ENCODE measurements at places on chromosomes 7 and 10. TPM values are rescaled to one million over a fixed set of nuclear protein-coding genes. Genes with fewer than 3 reads are reported as not detected.

Gene ARF5
- 136 TPM for total RNA-seq

Gene FAM3C
- total RNA-seq = 12.2 TPM

Gene RPS24
- total RNA-seq = 1,565 TPM

Gene GOLGA7B
- total RNA-seq = 12.6 TPM

Gene PRLHR
- not detected for total RNA-seq

Gene AQP1
- 0.12 TPM for total RNA-seq

Gene GIMAP6
- 105 TPM for total RNA-seq

Gene ZNF655
- 92.7 TPM for total RNA-seq
